ENCODE measurements at places on chromosomes 7 and 10.

- no peak for DNase-seq
Observed at GRCh38 chr10:17227367-17228090, 512 bp upstream of the VIM start.

DNA sequence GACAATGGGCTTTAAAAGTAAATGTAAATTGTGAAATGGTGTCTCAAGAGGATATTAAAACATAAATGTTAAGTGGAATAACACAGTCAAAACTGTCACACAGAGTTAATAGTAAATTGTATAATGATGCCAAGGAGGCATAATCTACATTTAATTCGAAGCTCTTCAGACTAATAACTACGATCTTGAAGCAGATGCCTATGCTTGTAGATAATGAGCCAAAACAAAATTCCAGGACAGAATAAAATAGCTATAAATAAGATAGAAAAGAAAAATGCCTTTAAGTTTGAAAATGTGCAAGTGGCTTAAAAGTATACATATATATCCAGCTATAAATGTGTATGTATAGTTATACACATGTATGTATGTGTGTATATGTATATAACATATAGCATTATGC is 17.5 kb downstream of the TWIST1 start:
- DNase-seq: no peak

DNA sequence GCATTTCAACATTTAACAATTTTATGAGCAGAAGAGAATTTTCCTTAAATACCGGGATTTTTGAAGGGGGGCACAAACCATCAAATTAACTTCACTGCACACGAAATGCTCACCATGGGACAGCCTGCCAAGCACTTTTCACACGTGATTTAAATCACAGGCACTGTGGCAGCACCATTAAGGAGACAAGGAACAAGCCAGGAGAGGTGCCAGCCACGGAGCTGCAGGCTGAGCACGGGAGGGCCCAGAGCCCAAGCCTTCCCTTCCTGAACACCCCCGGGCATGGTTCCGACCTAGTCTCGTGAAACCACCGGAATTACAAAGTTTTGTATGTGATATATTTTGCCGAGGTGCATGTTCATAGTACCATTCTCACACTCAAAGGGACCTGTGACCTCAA is 13.4 kb downstream of the PITRM1 start:
- no peak for DNase-seq

DNA sequence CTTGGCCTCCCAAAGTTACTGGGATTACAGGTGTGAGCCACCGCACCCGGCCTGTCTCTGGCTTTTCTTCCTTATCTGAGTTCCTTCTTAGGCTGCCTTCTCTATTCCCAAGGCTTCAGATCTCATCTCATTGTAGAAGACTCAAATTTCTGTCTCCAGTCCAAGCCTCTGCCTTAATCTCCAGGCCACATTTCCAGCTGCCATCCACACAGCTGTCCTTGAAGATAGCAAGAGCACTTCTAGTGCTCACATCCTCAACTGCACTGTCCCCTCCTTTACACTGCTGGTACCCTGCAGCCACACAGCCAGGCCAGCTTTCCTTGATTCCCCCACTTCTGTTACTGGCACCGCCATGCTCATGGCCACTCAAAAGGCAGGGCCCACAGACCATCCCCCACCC is 35.6 kb downstream of the POLL start:
- DNase-seq: no peak

DNA sequence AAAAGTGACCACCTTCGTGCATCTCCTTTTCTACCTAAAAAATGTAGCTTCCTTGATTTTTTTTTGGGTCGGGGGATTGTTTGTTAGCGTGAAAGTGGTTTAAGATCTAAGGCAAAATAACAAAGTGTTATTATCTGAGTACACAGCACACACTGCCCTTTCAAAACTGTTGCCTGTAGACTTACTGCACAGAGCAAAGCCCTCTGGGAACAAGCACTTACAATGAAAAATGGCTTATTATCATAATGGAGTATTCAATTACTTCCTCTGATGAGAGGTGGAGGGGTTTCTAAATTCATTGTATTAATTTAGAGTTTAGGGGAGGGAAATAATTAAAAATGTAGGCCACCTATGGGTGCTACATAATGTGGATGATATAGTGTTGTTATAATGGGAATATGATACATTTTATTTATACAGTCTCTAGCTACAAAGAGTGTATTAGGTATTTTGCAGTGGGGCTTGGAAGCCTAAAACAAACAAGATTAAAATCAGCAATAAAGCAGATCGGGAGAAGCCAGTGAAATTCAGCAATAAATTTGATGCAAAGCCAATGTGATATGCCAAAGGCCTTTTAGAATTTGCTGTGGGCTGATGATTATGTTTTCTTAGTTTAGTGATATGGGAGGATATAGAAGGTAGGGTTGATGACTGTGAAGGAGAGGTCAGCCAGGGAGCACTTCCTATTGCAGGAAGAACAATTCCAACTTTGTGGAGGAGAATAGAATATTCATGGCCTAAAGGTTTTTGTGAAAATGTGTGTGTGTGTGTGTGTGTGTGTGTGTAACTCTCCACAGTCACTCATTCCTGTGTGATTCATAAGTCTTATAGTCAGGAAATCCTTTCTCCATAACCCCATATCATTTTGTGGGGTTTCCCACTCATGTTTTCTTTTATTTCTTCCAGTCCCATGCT is 17.7 kb upstream of the EXOC4 start:
- DNase-seq: no peak

DNA sequence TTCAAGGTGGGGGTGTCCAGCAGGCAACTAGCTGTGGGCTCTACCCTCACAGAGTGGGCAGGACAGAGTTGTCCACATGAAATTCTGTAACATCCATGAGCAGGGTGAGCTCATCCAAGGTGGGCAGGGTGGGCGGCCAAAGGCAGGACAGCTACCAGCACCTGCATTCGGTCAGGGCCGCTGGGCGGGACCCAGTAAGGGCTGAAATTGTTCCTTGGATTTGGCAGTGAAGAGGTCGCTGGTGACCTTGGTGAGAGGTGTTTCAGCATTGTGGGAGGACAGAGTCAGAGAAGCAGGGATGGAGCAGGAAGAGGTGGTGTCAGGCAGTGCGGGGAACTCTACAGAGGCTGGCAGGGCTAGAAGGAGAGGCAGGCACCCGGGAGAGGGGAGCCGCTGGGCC is 23.9 kb downstream of the ADCYAP1R1 start:
- no peak for DNase-seq

DNA sequence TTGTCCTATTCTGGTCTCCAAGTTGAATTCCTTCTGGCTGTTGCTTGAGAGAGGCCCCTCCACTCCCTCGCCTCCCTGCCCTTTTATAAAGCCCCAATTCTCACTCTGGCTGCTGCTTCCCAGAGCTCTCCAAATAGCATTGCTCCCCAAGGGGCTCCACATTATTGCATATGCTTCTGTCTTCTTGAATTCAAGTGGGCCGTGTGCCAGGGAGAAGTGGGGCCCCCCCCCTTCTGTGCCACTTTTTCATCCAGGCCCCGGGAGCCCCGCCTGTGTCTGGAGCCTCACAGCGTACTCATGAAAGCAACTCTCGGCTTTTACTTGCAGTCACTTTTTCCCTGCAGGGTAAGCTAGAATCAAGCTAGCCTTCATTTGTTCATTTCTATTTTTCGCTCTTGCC is 265.1 kb downstream of the CCSER2 start:
- no peak for DNase-seq

DNA sequence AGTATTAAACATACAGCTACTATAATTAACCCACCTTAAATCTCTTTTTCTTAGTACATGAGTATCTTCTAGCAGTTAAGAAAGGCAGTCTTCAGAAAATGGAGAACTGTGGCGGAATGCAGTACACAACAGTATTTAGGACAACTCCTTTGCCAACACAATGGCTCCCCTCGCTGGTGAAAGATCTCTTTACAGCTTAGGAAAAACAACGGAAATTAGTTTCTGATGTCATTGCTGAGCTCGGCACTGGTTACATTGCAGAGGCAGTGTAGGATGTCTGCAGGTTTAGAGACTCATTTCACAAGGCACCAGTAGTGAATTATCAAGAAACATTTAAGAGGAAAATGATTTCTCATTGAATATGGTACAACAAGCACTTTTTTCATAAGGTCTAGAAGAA is 43.4 kb downstream of the GLRX3 start:
- DNase-seq: peak; percentile 22

DNA sequence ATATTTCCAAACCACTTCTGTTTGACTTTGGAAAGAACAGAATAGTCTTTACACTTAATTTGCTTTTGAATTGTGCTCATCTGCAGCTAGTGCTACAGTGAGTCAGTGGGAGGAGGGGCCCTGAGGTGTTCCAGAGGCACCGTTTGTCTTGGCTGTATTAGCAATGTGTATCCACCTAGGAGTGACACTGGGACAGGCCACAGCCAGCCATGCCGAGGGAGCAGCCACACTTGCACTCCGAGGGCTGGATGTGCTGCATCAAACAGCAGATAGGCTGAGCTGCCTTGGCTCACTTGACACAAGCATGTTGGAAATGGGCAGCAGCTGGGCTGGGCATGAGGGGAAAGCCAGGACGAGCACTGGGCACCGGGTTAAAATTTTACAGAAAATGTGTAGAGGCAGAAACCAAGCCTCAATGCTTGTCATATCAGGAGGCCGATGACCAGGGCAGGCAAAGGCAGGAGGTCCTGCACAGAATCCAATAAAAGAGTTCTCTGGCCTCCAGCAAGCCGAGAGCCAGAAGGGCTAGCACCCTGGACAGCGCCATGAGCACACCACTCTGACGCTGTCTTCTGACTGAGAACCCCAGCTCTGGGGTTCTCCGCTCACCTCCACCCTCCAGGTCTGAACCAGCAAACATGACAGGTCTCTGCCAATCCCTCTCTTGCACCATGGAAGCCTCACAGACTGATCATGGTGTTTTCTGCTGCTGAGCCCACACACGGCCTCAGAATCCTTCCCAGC is 163.3 kb downstream of the GRID1 start:
- DNase-seq: no peak

GRCh38 chr7:113100121-113100603 is 13.5 kb upstream of the GPR85 start:
- no peak for DNase-seq

- no peak for DNase-seq
Observed at GRCh38 chr7:78350391-78350790, 551.8 kb downstream of the PHTF2 start.

- no peak for DNase-seq
Observed at GRCh38 chr10:121435099-121435875, 163.0 kb downstream of the FGFR2 start.

DNA sequence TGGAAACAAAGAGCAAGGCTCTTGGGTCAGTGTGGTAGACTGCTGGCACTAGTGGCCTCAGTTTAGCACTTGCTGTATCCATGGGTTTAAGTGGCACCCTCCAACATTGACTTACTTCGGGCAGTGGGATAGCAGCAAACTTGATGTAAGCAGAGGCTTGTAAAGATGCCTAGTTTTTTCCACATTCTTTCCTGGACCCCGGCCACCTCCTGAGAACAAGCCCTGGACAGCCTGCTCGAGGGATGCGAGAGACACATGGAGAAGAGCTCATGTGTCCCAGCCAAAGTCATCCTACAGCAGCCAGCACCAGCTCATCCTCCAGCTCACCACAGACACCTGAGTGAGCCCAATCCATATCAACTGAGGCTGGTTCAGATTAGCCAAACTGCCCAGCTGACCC is 142.7 kb upstream of the PCBD1 start:
- no peak for DNase-seq

DNA sequence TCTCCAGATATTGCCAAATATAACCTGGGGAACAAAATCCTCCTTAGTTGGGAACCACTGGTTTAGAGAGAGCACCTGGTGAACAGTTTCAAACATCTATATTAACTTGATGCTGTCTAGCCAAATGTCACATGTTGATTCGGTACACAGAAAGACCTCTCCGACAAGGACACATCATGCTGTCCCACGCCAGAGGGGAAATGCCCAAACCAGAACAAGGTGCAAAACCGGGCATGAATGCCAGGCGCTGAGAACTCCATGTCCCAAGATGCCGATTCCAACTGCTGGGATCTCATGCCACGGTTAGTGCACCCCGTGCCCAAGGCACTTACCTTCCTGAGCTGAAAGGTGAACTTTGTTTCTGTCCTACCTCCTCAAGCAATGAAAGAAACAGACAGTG is 100.8 kb downstream of the SFMBT2 start:
- DNase-seq: no peak

GRCh38 chr7:34991938-34992840 is 45.1 kb downstream of the DPY19L1 start:
- DNase-seq: peak; percentile 16

- DNase-seq: no peak
Observed at GRCh38 chr10:84185526-84186175, 8.7 kb upstream of the CDHR1 start.

DNA sequence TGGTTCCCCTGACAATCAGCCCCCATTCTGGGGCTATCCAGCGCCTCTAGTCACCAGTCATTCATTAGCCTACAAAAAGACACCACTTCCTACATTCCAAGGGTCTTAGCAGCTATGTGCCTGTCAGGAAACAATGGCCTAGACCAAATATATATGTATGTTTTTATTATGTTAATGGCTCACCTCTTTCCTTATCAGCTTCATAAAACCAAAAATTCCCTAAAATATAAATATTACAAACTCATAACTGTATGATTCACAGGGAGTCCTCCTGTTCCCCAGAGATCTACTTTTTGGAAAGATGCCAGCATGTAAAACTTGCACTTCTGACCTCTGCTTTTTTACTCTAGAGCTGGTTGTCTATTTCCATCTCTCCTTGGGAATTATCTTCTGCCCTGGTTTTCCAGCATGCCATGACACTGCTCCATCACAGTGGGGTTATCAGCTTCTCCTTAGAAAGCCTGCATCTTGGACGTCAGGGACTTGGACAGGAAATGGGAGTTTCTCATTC is 79.2 kb downstream of the ABCA13 start:
- DNase-seq: no peak

GRCh38 chr7:35420656-35421055 is 166.8 kb upstream of the TBX20 start:
- no peak for DNase-seq

DNA sequence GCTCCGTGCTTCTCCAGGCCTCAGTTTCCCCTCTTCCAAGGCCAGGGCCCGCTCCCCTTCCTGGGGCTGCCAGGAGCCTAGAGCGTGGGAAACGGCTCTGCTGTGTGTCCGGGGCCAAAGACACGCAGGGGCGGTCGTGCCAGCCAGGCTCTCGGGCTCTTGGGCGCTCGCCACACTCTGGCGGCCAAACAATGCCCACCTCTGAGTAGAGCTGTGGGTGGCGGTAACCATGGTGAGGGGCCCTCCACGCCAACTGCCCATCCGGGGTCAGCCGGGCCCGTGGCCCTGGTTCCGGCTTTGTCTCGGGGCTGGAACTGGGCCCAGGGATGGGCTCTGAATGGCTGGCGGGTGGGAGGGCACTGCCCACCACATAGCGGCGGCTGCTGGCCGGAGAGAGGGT is 16.0 kb downstream of the GRIFIN start:
- DNase-seq: no peak

GRCh38 chr7:519484-520390 is at the start of gene PDGFA:
TSS of gene PDGFA (minus strand) at chr7:519846. CDS start at chr7:519001, 845 bp downstream.
- DNase-seq: no peak

Data from activated CD4-positive, alpha-beta T cell treated with anti-CD3 and anti-CD28 coated beads for 4 hours (primary cell).